Occipital lobe (tissue), 3 donors: ENCODE measurements at places on chromosomes 5 and 9.

DNA sequence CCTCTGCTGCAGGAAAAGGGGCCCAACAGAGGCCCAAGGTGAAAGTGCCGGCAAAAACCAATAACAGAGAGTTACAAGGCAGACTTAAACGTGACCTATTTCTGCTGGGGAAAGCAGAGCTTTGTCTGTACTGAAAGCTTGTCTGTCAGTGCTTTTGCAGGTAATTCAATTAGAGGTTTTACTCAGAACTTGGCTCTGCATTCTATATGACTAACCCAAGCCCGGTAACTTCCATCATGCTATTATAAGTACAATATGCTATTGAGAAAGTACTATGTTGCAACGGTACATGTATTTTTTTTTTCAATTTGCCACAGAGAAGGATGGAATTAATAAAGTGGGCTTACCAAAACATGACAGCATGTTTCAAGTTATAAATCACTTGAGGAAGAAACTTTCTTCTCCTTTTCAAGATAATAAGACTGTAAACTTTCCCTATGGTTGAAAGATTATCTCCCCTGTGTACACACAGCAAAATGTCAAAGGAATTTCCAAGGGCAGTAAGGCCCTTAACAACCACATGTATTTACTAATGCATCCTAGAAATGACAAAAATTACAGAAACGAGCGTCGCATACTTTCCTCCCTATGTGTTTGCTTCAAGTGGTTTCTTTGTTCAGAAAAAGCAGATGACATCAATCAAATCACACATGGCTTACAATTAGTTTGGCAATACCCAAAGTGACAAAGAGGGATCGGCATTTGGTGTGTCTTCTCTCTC is 282.4 kb downstream of the EFNA5 start:
- DNase-seq = no peak

DNA sequence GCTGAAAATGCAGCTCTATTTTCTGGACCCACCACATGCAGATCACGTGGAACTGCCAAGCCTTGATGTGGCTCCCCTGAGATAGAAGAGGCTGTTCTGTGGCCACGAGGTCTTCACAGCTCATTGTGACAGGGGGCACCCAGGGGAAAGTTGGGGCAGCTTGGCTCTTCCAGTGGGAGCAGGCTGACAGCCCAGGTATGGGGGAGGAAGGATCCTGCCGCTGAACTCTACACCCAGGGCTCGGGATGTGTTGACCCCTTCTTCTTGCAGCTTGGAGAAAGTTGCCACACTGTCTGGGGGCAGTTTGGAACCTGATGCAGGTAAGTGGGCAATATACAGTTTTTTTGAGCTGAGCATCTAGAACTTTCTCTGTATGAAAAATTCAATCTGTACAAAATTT is 133.6 kb upstream of the PITX1 start:
- DNase-seq = no peak

GRCh38 chr9:129324808-129325502 is 146.9 kb upstream of the IER5L start:
- no peak for DNase-seq

DNA sequence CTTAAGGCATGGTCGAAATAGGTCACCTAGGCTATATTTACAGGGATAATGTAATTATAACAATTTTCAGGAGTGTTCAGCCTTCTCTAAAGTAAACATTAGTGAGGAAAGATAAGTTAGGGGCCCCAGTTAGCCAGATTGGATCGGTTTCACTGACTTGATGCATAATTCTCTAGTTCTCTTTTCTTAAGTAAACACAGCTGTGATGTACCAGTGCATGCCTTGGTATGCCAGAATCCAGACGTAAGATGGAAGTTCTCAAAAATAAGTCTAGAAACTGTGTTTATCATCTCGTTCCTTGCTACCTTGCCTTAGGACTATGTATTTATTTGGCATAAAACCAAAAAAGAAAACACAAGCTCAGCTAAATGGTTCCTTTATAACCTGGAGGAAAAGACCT is 442.2 kb upstream of the CLINT1 start:
- DNase-seq = no peak

DNA sequence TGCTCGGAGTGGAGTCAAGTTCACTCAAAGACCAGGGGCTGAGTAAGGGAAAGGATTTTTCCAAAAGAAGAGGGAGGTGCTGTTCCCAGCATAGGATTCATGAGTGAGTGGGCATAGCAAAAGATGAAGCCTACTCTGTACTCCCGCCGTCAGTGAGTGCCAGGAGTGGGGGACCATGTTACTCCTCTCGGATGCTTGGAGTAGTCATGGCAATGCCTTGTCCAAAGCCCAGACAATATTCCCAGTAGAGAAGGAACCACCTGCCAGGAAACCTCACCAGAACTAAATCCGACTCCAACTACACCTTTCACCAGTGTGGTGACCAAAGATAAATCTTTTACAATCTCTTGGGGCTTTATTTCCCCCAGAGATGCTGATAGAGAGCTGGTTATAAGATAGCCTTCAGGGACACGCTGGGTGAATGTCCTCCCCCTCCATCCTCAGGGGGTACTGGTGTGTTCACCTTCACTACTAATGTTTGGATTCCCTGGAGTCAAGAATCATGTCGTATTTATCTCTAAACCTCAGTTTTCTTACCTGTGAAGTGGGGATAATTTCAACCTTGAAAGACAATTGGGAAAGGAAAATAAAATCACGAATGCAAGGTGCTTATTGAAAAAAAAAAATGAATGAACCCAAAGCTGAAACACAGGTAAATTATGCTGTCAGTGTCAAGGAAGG is 165.2 kb downstream of the NSG2 start:
- DNase-seq = no peak
